Cerebellar nuclear complex (tissue), 1 donor: ENCODE measurements at places on chromosomes 12 and 14.

GRCh38 chr12:41407232-41407799, 219.2 kb downstream of the PDZRN4 start:
- DNase-seq = no peak

- no peak for DNase-seq
These were observed 425.3 kb upstream of the FBXO33 start for GRCh38 chr14:39857376-39858055.

DNA sequence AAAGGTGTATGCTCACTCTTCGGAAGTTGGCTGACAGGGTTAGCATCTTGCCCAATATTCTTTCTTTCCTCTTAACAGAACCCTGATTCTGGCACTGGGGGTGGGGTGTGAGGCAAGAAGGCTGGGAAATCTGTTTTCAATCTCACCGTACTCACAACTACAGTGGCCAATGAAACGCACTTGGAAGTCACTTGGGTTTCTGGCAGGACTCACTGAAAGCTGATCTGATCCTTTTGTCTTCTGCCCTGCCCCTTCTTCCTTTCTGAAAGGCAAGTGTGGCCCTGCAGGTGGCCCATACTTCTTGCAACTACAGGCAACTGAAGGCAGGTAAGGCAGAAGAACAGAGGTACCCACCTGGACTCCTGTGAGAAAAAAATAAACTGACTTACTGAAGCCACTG, 106.9 kb downstream of the STXBP6 start:
- DNase-seq = no peak

DNA sequence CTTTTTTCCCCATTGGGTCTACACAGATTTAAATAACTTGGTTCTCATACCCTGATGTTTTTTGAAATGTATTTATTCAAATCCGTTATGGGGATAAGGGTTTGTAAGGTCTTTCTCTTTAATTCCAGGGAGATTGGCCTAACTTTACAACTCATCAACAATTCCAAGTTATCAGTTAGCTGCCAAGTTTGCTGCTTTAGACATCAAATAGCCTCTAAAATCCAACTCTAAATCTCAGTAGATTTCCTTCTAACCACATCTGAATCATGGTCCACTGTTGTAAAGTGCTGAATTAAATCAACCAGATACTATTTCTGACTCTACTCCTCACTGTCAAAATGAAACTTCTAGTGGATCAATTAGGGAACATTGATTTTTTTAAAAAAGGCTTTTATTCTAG, 364.1 kb upstream of the E2F7 start:
- DNase-seq = no peak

- DNase-seq = peak; percentile 43
These were observed 1.1 kb downstream of the ARHGAP5 start for GRCh38 chr14:32078023-32078857.

- no peak for DNase-seq
These were observed 200.2 kb downstream of the PHLDA1 start for GRCh38 chr12:75831402-75831801.

DNA sequence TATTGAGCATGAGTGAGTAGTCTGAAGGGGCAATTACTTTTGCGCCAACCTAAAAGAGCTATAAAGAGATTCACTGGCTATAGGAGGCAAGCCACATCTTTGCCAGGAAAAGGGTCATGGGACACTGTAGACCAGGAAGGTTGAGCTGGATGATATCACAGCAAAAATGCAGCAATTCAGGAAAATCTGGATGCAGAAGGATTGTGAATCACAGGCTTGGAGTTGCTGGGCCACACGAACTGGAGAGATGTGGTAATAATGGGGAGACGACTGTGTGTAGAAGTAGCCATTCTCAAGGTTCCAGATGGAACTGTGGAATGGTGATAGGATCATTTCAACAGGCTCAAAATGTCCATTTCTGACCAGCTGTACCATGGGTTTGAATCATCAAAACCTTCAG, 151.4 kb upstream of the DAAM1 start:
- DNase-seq = no peak

DNA sequence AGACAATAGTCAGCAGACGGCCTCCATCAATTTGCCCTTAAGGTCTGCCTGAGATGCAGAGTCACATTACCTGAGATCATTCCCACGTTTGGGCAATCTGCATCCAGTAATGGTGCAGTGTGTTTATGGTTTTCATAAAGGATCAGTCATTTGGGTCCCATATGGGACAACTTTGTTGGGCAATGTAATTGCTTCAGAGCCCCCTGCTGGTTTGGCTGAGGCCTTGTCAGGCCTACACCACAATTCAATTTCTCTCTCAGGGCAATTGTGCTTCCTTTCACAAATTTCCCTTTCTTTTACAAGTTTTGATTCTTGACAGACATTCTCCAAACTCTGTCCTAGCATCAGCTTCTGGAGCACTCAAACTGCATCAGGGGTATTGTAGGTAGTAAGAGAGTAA, 191.2 kb upstream of the SSTR1 start:
- no peak for DNase-seq

DNA sequence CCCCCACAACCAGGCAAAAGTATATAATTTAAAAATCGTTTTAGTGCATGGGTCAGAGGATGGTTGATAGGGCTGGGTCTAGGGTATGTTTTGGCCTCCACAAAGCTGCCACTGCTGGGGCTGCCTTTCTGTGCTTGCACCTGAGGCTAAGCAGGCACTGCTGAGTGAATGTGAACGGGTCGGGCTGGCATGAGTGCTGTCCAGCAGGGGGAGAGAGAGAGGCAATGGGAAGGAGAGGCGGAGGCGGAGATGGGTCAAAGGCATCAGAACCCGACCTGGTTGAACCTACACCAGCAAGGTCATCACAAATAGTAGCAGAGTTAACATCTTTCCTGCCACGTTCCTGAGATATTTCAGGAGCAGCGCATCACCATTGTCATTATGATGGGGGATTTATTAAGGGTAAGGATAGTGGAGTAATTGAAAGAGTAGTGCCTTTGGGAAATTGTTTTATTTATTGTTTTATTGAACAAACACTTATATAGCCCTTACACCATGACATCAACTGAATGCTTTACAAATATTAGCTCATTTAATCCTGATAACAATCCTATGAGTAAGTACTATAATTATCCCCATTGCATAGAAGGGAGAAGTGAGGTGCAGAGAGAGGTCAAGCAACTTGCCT, 5.8 kb upstream of the NRXN3 start:
- no peak for DNase-seq
